ENCODE measurements at places on chromosomes 16 and 17.

GRCh38 chr17:80195671-80196529, 24.2 kb downstream of the SGSH start:
- DNase-seq, result no peak

- DNase-seq, result no peak
Measured at GRCh38 chr16:72201387-72201786, 29.4 kb upstream of the PMFBP1 start.

GRCh38 chr16:70475054-70475871, 20.9 kb downstream of the FCSK start:
- DNase-seq, result no peak

- DNase-seq, result no peak
Measured at GRCh38 chr17:58184308-58184985, 8.1 kb upstream of the EPX start.

GRCh38 chr17:82156284-82156925, 56.2 kb downstream of the CCDC57 start:
- no peak for DNase-seq

GRCh38 chr16:84754353-84754856, 54.6 kb downstream of the USP10 start:
- DNase-seq, result no peak

- DNase-seq, result no peak
Measured at GRCh38 chr17:75689441-75689873, 22.3 kb downstream of the SAP30BP start.

- DNase-seq, result no peak
Measured at GRCh38 chr16:72938795-72939164, 109.1 kb downstream of the ZFHX3 start.

DNA sequence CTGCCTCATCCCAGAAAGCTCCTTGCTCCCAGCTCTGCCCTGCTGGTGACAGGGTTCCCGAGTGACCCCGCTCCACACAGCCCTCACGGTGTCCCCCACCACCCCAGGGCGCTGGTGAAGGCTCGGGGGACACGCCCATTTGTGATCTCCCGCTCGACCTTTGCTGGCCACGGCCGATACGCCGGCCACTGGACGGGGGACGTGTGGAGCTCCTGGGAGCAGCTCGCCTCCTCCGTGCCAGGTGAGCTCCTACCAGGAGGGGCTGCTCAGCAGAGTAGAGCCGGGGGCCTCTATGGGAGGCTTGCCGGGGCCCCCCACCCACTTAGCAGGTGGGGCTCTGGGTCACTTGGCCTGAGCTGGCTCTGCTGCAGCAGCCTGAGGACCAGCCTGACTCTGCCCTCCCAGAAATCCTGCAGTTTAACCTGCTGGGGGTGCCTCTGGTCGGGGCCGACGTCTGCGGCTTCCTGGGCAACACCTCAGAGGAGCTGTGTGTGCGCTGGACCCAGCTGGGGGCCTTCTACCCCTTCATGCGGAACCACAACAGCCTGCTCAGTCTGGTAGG, 11.2 kb downstream of the GAA start:
- DNase-seq, result no peak

DNA sequence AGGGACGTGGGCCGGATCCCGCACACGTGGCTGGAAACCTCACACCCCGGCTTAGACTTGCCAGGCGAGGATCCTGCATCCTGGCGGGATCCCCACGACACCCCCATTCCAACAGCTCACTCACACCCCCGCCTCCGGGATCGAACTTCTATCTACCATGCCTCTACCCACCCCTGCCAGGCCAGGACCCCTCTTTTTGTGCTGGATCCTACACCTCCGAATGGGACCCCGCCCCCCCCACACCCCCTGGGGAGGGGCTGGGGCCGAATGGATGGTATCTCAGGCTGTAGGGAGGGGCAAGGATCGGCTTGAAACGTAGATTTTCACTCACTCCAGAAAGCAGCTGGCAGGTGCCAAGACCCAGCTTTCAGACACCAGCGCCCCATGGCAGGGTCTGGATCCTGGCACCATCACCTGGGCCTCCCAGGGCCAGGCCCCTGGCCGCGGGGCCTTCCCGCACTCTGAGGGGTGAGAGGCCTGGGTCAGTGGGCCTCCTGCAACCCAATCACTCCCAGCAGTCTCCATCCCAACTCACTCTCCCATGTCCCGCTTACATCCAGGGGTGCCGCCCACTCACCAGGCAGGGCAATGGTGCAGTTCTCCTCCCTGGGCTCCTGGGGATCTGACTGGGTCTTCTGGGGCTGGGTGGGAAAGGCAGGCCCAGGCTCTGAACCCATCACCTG, 6.7 kb downstream of the PRSS36 start:
- DNase-seq, result no peak

- no peak for DNase-seq
Measured at GRCh38 chr17:45270828-45271418, 9.0 kb upstream of the SPATA32 start.

- no peak for DNase-seq
Measured at GRCh38 chr17:82051776-82052637, at the start of the genes GPS1 and RFNG. Gene GPS1 (plus strand): TSS chr17:82051898. CDS start chr17:82051932, 34 bp downstream. Gene RFNG (minus strand): TSS chr17:82051811. CDS start chr17:82051766, 45 bp downstream.

DNA sequence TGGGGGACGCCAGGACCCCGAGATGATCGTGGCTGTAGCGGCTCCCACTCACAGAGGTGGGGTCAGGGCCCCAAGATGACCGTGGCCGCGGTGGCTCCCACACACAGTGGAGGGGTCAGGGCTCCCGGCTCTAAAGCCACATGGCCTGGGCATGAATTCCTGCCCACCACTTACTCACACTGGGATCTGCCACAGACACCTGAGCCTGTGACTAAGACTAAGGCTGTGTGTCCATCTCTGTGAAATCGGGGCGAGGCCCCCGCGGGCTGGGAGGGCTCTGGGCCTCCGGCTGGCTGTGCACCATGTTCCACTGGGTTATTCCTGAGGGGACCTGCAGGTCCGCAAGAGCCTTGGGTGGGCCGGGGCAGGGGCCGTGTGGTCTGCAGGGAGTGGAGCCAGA, 18.5 kb downstream of the ZFPM1 start:
- no peak for DNase-seq

DNA sequence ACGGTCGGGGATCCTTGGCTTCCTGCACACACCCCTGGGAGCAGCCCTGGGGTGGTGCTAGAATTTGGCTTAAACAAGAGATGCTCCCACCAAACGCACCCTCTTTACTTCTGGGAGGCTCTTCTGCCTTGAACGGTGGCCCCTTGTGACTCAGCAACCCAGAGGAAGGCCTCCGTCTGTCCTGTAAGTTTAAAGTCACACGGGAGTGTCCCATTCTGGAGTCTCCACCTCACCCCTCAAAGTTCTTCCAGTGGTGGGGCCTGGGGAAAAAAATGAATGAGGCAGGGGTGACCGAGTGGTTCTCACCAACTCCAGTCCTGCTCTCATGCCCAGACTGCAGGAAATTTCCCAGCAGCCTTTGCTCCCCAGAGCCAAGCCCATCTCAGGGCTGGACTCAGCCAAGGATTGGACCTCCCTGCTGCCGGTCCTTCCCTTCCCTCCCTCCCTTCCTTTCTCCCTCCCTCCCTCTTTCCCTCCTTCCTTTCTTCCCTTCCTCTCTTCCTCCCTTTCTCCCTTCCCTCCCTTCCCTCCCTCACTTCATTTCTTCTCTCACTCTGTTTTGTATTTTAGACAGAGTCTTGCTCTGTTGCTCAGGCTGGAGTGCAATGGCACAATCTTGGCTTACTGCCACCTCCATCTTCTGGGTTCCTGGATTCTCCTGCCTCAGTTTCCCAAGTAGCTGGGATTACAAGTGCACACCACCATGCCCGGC, 11.4 kb downstream of the ITGAD start:
- DNase-seq, result no peak

DNA sequence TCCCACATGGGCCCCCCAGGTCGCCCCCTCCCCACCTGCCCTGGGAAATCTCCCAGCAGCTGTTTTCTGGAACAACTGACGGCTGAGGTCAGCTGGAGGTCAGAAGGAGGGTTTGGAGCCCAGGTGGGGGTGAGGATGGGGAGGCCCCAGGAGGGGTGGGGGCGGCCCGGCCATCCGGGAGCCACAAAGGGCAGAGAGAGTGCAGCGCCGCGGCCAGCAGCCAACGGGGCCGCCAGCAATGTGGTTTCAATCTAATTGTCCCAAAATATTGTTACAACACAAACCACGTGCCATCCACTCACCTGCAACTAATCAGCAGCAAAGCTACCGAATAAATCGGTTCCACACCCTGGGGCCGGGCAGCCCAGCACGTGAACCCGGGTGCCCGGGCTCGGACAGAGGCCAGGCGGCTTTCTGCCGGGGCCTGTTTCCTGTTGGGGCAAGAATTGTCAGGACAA, 28.3 kb upstream of the SLC38A10 start:
- no peak for DNase-seq

- DNase-seq, result no peak
Measured at GRCh38 chr17:50059759-50060273, 3.9 kb downstream of the ITGA3 start.

Data from NCI-H2081 treated with DMSO at 0.1 percent for 48 hours (cell line).